RPMI8226 (cell line): ENCODE measurements at places on chromosomes 4 and X.

DNA sequence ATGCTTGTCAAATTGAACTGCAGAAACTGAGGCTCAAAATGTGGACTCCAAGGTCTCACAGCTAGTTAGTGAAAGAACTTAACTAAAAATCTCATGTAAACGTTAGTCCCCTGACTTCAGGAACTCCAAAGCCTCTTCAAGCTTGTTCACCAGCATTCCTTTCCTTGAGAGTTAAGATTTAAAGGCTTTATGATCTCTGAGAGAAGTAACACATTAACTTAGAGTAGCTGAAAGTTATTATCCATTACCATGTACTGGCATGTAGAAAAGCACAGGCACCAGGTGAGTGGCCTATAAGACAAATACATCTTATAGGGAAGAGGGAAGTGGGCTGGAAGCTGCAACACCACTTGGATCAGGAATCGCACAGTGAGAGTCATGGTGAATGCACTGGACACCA lies 15.3 kb downstream of the PARM1 start:
- no peak for DNase-seq

DNA sequence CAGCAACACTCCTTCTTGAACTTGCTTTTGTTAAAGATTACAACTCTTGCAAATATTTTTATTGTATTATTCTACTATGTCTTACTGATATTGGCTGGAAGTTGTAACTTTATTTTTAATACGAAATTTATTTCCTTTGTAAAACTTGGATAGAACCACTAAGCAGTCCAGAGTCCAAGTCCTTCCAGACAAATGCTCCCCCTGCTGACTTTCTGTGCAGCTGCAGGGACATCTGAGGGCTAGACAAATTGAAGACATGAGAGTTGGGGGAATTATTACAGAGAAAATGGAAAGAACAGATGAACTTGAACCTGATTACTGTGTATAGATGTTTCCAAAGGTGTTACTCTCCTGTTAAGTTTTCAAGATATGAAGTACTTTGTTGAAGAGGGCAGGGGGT lies 238.8 kb downstream of the GRIA3 start:
- DNase-seq, result no peak

- no peak for DNase-seq
Measured at GRCh38 chr4:5511791-5512190, 196.6 kb downstream of the EVC2 start.

DNA sequence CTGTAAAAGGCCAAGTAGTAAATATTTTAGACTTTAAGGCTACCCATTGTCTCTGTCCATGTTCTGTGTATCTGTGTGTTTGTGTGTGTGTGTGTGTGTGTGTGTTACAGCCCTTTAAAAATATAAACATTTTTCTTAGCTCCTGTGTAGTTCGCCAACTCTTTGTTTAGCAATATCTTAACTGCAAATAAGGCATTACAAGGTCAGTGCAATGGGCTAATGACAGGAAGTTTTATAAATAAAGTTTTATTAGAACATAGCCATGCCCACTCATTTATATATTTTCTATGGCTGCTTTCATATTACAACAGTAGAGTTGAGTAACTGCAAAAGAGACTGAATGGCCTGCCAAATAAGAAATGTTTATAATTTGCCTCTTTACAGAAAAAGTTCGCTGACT lies 5.9 kb upstream of the SLC7A11 start:
- no peak for DNase-seq

DNA sequence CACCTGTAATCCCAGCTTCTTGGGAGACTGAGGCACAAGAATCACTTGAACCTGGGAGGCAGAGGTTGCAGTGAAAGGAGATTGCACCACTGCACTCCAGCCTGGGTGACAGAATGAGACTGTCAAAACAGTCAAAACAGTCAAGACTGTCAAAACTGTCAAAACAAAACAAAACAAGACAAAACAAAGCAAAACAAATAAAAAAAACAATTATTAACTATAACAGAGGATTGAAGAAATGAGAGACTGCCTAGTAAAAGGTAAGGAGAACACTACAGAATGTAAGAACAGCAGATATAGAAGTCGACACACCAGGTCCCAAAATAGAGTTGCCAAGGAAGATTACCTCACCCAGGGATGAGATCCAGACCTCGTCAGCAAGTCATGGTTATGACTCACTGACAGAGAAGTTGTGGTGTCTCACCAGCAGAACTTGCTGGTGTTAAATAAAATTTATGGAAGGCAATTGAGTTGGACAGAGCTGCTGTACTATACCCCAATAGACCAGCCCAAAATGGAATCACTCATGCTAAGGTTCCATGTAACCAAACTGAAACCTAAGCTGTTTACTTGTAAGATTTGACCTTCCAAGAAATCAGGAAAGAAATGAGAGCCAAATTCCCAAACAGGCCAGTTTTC lies 32.1 kb upstream of the GK start:
- DNase-seq, result no peak
